Kasumi-1 (cell line): ENCODE measurements at places on chromosomes 7 and 10.
A peak's percentile ranks its signal among the peaks of the same experiment; 100 is the strongest.

DNA sequence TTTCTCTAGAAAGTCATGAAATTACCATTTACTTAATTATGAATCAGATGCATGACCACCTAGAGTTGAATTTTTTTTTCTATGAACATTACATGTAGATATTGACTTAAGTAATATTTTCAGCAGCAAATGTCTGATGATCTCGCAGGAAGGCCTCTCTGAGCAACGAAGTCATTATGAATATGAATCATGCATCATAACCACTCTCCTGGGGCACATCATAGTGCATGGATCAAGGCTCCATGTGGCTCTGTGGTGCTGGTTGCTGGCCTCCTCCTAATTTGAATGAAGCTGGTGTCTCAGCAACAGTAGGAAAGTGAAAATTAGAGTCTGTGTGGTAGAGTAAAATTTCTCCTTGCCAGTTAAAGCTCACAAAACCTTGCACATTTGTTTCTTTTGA lies 121.4 kb upstream of the INHBA start:
- DNase-seq = no peak

DNA sequence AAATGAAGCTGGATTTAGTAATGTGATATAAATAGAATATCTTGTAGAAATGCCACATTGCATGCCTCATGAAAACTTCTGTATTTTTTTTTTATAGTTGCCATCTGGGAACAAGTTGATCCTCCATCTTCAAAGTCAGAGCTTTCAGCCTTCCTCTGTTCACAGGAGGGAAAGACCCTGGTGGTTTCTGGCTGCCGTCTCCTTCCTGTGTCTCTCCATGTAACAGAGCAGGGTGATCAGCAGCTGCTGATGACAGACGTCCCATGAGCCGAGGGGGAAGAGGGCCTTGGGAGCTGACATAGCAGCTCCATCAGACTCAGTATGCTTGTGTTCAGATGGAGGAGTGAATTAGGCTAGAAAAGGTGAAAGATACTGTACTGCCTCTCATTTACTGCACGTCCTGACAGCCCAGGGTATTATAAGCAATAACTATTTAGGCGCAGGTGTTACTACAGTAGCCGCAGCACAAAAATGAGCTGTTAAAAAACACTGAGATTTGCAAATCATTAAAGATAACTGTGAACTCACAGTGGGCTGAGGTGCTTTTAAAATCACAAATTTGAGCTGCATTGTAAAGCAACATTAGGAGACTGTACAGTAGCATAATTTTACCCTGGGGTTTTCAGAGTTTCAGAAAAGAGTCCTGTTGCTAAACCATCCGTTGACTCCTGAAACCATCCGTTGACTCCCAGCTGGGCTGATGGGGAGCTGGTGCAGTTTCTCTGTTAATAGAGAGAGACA lies 103.3 kb downstream of the CFAP58 start:
- DNase-seq = no peak

GRCh38 chr7:132183781-132184380 lies 392.4 kb downstream of the PLXNA4 start:
- no peak for DNase-seq

GRCh38 chr10:18211862-18212261 lies 71.6 kb downstream of the CACNB2 start:
- DNase-seq = no peak

GRCh38 chr10:16280595-16280994 lies 156.2 kb upstream of the PTER start:
- no peak for DNase-seq

- DNase-seq = no peak
Measured at GRCh38 chr10:91576096-91576545, 56.8 kb downstream of the PPP1R3C start.

DNA sequence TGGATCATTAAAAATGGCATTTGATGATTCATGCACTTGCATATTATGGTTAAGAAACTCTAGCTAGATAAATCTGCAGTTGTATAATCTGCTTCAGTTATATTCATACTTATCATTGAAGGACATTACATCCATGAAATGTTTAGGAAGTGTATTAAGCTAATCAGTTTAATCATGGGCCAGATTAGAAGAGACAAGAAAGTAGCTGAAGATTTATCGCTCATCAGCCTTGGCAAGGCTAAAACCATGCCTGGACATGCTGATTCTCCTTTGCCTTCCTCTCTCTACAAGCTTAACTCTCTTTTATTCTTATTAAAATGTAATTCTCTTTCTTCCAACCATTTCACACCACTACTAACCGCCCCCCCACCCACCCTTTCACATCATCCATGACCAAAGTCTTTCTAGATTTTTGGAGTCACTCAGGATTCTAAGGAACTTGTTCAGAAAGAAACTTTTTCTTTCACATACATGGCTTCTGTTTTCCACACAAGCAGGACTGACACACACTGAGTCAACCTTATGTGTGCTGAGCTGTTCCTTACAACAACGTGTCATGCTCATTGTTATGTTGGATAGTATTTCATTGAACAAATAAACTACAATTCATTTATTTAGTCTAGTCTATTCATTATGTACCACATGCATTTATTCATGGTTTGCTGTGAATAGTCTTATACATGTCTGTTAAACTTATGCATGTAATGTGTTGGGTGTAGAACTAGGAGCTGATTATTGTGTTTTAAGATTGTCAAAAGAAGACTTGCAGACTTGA lies 227.3 kb upstream of the SP8 start:
- no peak for DNase-seq

GRCh38 chr7:94477878-94478277 lies 31.7 kb upstream of the CASD1 start:
- DNase-seq = no peak

- DNase-seq = no peak
Measured at GRCh38 chr7:1603346-1604225, 33.8 kb upstream of the PSMG3 start.

GRCh38 chr7:84138411-84138810 lies 56.2 kb downstream of the SEMA3A start:
- DNase-seq = no peak

GRCh38 chr7:82443547-82444219 lies at the start of gene CACNA2D1:
CACNA2D1 (minus strand) TSS chr7:82443777.
- DNase-seq = peak; percentile 43

GRCh38 chr7:2210551-2211258 lies 22.0 kb downstream of the MAD1L1 start:
- no peak for DNase-seq

- peak; percentile 42 for DNase-seq
Measured at GRCh38 chr7:7176406-7177043, 5.8 kb upstream of the C1GALT1 start.

DNA sequence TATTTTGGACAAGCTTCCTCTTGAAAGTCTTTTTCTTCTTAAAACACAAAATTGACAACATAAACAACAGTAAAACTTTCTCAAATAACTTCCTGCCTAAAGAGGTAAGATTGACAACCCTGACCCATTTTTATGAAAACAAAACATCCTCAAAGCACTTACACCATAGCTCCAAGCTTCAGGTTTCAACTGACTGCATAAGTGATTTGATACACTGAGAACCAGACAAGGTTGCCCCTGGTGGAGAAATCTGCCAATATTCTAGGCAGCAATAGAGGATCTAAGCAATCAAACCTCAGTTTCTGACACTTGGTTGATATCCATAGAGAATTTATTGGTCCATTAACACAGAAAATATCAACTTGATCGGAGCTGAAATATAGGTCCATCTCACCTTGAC lies 147.8 kb downstream of the ELAPOR2 start:
- DNase-seq = no peak

DNA sequence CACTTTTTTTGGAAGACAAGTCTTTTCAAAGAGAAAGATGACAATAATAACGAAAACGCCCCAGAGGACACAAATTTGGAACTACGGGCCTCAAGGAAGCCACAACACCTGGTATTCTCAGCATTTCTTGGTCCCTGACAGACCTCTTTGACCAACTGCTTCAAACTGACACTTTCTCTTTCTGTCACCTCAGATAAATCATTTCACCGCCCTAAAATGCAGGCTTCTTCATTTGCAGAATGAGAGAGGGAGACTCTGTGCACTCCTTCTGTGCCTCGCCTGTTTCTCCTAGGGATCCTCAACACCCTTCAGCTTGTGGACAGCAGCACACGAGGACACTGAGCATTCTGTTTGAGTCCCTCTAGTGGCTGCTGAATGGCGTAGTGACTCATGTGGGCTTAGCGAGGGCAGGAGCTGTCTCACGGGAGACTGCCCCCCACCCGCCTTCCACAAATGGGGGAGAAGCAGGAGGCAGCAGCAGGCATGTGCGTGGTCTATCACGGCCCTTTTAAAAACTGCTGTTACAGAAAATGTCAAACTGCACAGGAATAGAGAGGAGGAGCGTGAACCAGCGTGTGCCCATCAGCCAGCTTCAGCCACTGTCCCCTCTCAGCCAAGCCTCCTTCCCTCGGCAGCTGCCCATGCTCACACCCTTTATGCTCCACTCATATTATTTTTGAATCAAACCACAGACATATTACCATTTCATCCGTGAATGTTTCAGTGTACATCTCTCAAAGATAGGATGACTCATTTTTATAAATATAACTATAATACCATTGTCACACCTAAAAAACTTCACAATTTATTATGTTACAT lies 41.4 kb downstream of the GSDME start:
- DNase-seq = peak; percentile 81

GRCh38 chr10:77004917-77005564 lies 632.6 kb downstream of the KCNMA1 start:
- peak; percentile 57 for DNase-seq
